ENCODE measurements at places on chromosomes 6 and 20.

GRCh38 chr6:104784884-104785283 is 74.8 kb downstream of the HACE1 start:
- peak; percentile 13 for DNase-seq

DNA sequence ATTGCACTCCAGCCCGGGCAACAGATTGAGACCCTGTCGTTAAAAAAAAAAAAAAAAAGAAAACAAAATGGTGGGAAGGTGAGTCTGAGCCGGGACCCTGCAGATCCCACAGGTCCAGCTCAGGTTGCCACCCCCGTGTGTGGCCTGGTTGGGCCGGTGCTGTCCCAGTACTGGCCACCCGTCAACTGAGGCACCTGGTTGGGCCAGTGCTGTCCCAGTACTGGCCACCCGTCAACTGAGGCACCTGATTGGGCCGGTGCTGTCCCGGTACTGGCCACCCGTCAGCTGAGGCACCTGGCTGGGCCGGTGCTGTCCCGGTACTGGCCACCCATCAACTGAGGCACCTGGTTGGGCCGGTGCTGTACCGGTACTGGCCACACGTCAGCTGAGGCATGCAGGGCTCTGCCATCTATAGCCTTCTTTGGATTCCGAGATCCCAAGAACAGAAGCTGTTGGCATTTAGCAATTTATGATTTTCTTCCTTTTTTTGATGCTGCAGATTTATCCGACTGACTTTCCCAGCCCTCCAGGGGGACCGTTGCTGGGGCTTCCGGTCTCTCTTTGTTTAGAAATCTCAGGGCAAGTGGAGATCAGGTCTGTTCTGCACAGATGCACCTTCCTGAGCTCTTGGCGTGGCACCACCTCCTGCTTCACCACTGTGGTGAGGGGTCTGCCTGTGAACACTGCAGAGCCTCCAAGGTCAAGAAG is 113.8 kb downstream of the SYCP2 start:
- DNase-seq: no peak

- DNase-seq: no peak
These were observed 48.3 kb upstream of the RIN2 start for GRCh38 chr20:19709635-19710335.

GRCh38 chr6:146819596-146820320 is 221.0 kb downstream of the ADGB start:
- no peak for DNase-seq

GRCh38 chr6:14037402-14038277 is 79.9 kb upstream of the CD83 start:
- no peak for DNase-seq

DNA sequence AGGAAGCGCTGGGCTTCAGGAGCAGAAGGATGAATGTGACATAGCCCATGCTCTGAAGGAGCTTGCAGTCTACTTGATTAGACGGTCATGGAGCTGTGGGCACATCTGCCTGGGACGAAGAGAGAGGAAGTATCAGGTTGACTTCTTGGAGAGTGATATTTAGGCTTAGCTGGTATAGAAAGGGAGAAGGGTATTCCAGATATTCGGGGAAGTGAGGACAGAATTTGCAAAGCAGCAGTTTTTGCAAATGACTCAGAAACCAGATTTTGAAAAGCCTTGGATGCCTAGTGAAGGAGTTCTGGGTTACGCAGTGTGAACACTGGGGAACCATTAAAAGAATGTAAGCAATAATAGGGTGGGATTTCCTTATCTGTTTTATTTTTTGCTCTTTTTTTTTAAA is 60.7 kb downstream of the EYA4 start:
- no peak for DNase-seq

DNA sequence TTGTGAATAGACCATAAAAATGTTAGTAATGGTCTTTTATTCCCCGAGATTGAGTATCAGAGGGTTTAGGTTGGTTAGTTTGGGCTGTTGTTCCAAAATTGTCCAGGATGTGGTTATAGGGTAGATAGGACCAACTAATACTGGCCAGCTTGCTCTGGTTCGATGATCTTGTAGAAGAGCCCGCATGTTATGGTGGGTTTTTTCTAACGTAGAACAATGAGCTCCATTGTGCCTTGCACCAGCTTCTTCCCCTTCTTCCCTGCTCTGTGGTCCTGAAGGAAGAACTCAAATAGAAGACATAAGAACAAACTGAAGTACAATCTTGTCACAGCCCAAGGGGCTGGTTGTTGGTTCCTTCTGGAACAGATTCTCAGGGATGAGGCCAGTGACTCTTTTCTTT is 70.5 kb downstream of the RREB1 start:
- no peak for DNase-seq

DNA sequence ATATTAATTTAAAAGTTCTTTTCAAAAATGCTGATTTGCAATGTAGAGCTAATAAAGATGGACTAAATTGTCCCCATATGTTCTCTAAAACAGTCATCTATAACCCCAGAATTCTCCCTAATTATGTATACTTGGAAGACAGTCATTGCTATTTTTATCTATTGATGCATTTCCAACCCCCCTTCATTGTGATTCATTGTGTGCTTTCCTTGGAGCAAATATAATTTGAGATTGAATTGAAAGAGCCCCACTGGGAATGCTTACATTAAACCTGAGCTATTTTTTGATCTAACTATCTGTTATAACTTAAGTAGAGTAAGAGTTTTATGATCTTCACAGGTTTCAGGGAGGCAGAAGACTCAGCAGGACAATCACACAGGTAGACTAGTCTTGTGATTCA is 73.7 kb upstream of the PTCHD4 start:
- DNase-seq: no peak

GRCh38 chr6:42295181-42295580 is 77.5 kb upstream of the MRPS10 start:
- DNase-seq: no peak

DNA sequence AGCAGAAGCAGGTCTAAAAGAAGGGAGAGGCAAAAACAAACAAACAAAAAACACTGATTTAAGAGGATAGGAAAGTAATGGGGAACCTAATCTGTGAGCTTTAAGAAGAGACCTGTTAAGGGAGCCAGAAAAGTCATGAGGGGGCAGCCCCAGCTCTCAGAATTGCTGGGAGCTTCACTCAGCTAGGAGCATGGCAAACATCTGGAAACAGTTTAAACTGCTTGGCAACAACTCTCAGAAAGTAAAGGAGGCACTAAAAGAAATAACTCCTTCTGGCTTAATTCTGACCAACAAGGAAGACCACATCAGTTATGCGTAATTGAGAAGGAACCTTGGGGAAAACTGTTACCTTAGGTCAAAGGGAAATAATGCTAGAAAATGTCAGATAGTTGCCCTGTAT is 121.4 kb downstream of the LAMP5 start:
- no peak for DNase-seq

DNA sequence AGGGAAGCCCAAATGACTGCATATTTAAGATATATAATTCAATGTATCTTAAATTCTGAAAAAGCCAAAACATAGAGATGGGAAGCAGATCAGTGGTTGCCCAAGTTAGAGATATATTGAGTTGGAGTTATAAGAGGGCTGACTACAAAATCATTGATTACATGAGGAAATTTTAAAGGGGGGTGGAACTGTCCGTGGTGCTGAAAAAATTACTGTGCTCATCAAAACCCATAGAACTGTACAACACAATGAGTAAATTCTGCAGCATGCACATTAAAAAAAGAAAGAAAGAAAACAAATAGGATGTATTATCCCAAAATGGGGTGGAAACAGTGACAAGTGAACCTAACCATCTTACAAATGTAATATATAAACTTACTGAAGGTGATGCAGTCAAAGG is 100.9 kb downstream of the FUT9 start:
- DNase-seq: peak; percentile 6

DNA sequence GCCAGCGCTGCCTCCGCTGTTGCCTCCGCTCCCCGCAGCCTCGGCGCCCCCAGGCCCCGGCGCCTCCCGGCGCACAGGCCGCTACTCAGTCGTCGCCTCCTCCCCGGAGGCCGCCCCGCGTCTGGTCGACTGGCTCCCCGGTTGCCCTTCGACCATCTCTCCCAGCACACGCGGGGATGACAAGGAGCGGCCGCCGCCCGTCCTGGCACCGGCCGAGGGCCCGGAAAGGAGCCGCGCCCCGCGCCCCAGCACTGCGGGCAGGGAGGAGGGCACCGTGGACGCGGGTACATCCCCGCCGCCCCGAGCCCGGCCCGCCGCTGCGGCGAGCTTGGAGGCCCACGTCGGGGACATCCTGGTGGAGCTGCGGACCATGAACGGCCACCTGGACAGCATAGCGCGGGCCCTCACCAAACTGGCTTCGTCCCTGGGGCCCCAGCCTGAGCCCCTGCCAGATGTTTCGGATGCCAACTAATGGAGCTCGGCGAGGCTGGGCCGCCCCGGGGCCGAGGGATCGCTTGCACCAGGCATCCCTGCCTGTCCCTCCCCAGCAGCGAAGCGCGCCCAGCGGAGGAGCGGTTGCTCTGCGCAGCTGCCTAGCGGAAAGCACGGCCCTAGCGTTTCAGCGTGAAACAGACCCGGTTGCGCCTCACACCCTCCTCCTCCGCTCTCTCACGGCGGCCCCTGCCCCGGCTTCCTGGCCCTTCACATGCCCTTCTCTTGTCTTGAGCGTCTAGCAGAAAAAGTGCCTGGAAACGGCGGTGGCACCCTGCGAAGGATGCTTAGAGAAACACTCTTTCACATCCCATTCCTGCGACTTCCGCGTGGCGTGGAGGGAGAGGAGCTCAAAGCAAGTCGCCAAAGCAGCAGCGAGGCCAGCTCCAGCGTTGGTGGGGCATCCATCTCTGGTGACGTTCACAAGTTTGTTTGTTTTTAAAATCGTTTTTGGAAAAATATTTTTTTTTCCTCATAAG is 285.8 kb upstream of the SUPT3H start:
- DNase-seq: peak; percentile 49

GRCh38 chr20:33521461-33521860 is 31.6 kb downstream of the CBFA2T2 start:
- DNase-seq: no peak
